NCI-H524 treated with DMSO at 0.1 percent for 48 hours (cell line): ENCODE measurements at places on chromosomes 1 and 21.

GRCh38 chr1:43425045-43425444, 28.7 kb downstream of the HYI start:
- DNase-seq, result no peak

DNA sequence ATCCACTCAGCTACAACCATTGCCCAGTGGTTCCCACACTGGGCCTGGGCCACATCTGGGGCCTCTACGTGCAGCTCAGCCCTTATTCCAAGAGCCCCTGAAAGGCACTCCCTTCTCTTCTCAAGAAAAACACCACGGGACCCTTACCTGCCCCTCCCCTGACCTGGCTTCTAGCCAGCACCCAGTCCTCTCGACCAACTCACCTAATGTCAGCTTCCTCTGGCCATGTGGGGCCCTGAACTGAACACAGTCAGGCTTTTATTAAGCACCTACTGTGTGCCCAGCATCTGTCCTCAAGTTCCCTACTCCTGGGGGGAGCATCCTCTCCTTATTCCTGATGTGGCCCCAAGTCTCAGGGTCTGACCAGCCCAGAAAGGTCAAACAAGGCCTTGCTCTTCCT, 208.4 kb downstream of the MATN1 start:
- no peak for DNase-seq

DNA sequence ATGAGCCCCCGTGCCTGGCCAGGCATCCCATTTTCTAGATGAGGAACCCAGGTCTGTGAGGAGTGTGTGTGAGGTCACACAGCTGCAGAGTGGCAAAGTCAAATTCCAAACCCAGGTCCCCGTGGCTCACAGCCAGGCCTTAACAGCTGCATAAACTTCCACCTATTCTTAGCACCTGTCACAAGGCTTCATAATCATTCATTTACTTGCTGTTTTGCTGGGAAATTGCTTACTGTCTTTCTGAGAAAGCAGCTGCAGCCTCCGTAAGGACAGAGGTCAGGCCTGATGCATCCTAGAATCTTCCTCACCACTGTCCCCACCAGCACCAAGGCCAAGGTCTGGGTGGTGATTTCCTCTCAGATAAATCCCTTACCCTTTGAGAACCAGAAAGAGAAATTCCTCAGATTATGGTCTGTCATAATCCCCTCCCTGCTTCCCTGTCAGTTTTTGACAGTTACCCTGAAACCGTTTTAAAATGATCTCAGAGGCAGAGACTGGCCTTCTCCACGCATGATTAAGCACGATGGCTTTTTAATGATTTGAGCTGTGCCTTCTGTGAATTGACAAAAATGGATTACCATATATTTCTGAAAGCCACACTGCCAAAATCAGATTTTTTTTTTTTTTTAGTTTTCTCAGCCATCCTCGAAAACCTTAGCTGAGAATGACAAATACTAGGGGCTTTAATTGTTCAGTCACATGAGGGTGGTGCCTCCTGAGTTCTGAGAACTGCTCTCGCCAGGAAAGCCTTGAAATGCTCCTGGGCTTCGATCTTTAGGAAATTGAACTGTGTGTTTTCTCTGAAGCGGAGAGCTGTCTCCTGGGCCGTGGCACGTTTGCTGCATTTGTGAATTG, 70.0 kb upstream of the SELENON start:
- peak; percentile 34 for DNase-seq

DNA sequence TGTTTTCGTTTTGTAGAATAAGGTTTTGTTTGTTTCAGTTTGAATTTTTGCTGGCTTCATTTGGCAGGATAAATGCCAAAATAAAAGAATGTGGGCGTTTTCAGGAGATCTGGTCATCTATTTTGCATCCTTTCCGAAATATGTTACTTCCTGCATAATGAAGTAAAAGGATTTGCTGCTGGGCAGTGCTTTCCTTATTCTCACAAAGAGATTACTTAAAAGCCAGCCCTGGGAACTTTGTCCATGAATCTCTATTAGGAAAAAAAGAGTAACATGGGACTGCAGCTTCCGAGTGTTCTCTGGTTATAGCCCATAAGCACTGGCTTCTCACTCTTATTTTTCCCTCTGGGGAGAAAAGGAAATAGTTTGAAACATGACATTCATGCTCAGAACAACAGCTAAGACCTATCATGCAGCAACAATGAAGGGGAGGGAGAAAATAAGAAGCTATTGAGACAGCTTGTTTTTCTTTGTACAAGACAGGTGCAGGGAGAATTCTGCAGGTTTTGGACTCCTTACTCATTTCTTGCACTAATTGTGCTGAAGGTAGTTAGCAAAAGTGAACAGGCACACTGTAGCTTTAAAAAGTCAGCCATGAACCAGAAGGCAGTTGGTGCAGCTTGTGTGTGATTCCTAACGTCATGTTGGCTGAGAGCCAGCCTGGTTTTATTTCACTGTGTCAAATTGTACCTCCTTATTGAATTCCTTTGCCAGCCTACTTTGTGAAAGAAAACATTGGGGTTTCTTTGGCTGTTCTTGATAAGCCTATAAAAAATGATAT, at the start of gene SAMD13:
Gene SAMD13, plus strand, starts transcription at position 705 of the 781 bp plus-strand sequence. CDS start 1,527 bp downstream, outside the sequence.
- peak; percentile 26 for DNase-seq

DNA sequence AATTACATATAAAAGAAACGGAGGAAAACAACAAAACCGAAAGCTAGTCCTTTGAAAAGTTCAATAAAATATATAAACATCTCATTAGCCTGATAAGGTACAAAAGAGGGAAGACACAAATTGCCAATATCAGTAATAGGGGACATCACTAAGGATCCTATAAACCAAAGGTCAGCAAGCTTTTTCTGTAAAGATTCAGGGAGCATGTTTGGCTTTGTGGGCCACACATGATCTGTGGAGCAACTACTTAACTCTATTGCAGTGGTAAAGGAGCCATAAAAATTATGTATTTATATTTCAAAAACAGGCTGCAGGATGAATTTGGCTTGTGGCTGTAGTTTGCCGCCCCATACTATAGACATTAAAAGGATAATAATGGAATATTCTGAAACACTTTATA, 5.5 kb upstream of the NSUN4 start:
- no peak for DNase-seq

DNA sequence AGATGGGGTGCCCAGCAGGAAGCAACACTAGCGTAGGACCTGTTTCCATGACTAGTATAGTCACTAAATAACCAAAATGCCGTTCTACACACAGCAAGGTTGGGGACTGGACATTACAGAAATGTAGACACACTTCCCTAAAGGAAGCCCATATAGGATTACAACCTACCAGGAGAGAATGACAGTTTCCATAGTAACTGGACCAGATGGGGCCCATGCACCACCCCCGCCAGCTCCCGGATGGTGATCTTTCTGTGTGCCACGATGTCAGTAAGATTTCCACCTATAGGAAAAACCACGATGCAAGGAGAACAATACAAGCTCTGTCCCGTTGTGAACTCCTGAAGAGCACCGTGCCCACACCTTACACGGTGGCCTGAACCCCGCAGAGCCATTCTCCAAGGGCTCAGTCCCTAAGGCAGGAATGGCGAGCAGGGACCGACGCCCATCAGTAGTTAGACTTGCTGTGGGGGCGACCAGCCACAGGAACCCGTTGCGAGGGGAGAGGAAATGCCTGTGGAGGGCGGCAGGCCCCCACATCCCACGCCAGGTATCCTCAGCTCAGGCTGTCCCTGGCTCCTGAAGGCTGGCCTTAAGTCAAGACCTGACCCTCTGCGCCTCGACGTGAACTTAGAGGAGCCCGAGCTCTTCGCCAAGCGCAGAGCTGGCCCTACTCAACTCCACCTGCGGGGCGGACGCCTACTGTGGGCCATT, 13.6 kb upstream of the CEP85 start:
- peak; percentile 21 for DNase-seq

DNA sequence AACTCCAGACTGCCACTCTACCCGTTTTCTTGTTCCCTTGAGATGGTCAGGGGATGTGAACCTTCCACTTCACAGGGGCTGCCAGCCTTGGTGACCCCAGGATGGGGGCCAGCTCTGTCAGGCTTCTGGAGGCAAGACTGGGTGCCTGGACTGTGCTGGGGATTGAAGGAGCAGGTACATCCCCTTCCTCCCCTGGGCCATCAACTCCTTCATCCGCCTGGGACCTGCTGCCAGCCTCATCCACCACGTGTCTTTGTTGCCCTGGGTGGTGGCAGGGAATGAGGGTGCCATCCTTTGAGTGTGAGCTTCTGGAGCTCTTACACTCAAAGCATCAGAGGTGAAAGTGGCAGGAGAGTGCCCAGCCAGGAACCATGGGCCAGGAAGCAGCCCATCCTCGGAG, 139.6 kb downstream of the IGSF21 start:
- no peak for DNase-seq

- no peak for DNase-seq
Measured at GRCh38 chr1:12163210-12163609, 3.6 kb upstream of the TNFRSF1B start.

DNA sequence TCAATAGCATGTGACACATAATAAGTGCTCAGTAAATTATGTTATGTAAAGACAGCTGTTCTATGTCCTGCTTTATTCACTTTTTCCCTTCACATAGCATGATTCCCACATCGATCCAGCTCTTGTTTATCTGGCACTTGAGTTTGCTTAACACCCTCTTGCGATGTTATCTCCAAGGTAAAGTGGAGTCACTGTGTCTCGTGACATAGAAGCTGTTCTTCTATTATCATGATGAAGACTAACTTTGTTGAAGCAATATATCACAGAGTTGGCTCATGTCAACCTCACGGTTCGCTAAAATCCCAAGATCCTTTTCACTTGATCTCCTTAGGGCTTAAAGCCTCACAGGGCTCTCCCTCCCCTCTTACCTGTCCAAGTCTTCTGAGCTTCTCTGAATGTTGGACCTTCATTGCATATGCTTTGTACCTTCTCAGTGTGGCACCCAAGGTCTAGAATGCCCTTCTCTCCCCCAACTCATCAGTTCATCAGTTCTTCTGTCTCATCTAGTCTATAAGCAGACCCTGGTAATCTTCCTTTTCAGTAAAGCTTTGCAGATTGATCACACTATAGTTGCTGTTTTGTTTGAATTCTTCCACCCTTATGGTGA, 38.0 kb downstream of the PLXNA2 start:
- DNase-seq, result no peak

GRCh38 chr1:164950541-164950986, 391.6 kb downstream of the PBX1 start:
- no peak for DNase-seq

- no peak for DNase-seq
Measured at GRCh38 chr1:13700521-13701270, 708 bp downstream of the PRDM2 start.

- DNase-seq, result no peak
Measured at GRCh38 chr1:29974316-29974724, 738.0 kb downstream of the PTPRU start.

DNA sequence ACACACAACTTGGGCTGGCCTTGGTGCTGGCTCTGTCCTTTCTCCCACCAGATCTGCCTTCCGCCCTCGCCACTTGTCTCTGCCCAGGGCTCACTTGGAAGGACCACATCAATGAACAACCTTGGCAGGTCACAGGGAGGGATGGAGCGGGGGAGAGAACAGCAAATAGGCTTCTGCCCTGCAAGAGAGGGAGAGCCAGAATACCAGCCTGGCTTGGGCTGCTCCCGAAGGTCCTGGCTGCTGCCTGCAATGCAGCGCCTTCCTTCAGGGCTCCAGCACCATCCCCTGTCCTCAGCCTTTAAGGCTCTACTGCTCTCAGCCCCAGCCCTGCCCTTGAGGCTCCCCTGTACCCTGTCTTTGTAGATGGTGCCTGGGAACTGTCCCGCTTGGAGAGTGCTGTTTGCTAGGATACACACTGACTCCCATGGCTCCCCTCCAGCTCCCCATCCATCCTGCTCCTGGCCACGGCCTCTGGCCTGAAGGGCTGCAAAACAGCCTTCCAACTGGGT, 43.8 kb downstream of the HIVEP3 start:
- DNase-seq, result no peak

DNA sequence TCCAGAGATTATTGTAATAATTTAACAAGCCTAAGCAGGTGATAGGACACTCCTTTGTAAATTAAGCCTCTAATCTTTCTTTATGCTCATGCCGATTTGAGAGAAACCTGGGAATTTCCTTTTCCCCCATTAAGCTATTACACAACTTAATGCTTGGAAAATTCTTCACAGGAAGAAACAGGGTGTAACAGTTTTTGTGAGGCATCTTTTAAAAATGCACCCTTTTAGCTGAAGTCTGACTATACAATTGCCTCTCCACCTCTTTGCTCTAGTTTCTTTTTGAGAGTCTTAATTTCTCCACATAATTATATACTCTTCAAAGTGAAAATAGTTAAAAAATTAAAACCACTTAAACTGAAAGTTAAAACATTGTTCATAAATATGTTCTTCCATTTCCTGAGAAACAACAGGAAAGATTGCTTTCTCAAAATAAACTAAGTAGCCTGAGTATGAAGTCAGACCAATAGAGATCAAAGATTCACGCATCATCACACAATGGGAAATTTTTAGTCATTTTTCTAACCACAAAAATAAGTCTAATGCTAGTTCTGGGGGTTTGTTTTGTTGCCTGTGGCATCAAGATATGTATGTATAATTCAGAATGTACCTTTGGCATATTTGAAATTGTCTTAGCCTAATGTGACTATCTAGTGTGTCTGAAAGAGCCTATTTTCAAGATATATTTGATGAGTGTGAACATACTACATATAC, 34.7 kb downstream of the LRRC8D start:
- DNase-seq, result no peak

GRCh38 chr1:39981385-39981784, 26.4 kb downstream of the MFSD2A start:
- DNase-seq, result no peak

- DNase-seq, result no peak
Measured at GRCh38 chr1:231194843-231195516, 33.1 kb downstream of the TRIM67 start.

DNA sequence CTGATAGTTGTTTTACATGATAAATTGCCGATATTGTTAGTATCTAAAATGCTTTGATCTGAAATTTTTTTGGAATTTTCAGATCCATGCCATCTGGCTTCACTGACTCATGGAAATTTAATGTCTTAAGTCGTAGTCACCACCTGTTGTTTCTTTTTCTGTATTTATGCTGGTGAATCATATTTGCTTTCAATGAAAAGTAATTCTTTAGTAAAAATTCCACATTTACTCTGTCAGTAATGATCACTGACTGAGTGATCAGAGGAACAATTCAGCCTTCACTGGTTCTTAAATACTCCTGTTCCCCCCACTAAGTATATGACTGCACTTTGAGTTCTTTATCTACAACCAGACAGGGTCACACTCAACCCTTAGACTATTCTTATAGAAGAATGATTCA, 185.6 kb upstream of the NRIP1 start:
- no peak for DNase-seq

GRCh38 chr1:22489278-22489677, 37.6 kb downstream of the ZBTB40 start:
- DNase-seq, result no peak

DNA sequence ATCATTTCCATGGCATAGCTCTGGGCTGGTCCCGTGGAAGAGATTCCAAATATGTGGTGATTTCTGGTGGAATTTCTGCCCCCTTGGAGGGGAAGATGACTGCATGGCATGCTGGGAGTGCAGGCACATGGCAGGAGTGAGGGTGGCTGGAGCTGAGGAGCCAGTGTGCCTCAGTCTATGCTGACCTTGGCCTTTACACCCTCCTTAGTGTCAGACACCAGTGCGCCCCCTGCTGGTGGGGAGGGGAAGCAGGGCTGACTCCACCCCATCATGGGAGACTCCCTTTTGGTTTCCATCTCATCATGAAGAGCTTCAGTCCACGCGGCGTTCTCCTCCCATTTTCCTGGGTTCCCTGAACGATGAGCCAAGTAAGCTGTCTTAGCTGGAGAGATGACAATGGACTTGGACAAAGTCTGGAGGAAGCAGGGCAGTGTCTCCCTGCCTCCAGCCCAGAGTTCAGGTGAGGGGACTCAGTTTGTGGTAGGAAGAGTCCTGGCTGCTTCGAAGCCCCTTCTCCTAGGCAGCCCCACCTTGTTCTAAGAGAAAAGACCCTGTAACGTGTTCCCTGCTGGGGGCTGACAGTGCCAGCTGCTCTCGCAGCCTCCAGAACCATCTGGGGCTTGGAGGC, 10.3 kb downstream of the ALX3 start:
- no peak for DNase-seq
